ENCODE measurements at places on chromosomes 7 and 10.

DNA sequence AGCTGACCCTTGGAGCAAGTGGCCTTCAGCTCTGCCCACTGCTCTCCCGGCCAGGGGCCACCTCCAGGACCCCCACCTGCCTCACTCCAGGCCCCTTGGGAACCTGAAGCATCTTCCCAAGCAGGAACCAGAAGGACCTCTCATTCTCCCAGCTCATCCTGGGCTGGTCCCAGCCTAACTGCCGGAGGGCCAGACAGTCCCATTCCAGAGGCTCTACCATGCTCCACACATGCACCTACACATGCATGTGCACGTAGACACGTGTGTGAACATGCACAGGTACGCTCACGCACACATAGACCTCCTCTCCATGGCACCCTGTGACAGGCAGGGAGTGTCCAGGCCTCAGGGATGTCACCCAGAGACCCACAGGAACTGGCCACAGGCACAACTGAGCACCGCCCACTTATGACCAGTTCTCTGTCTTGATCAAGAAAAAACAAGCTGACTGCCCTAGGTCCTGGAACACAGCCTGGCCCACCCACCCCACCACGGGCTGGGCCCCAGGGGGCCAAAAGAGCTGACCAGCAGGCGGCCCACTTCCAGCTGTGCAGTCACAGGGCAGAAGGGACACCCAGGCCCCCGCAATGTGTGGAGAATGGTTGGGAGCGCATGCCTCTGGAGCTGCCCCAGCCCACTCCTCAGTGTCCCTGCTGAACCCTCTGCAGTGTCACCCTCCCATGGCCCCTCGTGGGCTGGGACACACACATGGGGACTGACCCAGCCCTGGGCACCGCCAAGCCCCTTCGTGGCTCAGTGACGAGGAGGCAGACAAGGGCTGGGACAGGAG, 43.4 kb downstream of the CAMK2B start:
- DNase-seq: no peak

DNA sequence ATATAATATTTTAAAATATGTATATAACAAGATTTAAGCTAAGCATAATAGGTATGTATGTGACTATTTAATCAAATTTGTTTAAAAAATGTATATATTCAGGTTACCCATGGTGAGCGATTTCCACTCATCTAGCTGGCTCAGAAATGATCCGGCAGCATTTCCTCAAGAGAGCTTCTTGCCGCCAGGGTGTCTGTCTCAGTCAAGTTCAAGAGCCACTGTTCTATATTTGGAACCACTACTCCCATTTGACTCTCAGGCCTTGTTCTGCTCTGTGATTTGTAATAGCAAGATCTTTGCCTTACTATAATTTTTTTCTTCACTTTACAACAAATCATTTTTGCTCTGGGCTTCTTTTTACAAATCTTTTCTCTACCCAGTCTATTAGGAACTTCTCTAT, 48.7 kb upstream of the CNTNAP2 start:
- DNase-seq: no peak

GRCh38 chr7:106257752-106258151, 27.0 kb downstream of the NAMPT start:
- DNase-seq: no peak

DNA sequence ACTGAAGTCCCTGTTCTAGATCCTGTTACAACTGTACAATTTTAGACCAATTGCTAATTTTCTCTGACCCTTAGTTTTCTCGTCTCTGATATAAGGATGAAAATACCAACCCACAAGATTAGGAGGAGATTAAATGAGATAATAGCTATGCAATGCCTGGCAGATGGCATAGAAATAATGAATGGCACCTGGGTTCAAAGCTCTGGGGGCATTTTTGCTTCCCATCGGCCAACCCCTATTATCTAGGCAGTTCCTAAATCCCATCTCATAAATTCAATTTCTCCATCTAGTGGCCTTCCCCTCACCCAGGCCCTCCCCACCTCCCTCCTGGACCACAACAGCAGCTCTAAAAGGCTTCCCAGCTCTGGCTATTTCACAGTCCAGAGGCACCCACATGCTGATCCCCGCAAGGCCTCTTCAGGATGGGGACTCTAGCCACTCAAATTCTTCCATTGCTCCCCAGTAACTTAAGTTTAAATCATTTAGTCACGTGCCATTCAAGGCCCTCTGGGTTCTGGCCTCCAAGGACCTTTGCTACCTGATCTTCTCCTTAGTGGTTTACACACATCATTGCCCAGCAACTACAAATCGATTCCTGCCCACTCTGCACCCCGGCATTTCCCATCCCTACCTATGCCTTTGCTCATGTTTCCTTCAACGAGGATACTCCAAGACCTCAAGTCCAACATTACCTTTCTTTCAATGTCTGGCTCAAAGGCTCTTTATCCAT, 202.4 kb upstream of the KLF14 start:
- no peak for DNase-seq

- DNase-seq: no peak
These were observed 93.5 kb upstream of the LYZL2 start for GRCh38 chr10:30722956-30723620.

DNA sequence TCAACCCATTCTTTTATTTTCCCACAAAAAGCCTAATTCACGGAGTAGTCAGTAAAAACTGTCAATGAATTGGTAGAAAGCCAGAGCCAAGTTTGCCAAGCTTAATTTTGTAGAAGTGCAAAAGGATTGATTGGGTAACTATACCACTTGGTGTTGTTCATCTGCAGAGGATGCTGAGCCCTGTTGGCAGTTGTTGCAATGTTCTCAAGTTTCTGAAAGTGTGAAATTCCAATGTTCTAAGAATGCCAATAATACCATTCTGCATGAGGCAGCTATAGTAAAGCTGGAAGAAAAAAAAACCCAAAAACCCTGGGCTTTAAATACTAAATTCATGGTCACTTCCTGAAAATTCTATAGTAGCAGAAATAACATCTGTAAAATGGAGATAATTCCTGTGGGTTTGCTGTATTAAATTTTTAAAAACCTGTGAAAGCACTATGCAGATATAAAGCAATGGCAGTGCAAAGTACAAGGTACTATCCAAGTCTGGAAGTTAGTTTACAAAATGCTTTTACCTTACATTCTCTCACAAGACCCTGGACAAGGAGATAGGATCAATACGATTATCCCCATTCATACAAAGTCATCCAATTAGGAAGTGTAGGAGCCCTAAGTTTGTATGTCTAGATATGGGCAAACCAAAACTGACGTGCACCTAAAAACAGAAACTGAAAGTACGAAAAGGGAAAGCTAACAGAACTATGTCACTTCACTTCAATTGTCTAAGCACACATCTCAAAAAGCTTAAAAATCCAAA, 6.0 kb upstream of the PON1 start:
- DNase-seq: peak; percentile 40

DNA sequence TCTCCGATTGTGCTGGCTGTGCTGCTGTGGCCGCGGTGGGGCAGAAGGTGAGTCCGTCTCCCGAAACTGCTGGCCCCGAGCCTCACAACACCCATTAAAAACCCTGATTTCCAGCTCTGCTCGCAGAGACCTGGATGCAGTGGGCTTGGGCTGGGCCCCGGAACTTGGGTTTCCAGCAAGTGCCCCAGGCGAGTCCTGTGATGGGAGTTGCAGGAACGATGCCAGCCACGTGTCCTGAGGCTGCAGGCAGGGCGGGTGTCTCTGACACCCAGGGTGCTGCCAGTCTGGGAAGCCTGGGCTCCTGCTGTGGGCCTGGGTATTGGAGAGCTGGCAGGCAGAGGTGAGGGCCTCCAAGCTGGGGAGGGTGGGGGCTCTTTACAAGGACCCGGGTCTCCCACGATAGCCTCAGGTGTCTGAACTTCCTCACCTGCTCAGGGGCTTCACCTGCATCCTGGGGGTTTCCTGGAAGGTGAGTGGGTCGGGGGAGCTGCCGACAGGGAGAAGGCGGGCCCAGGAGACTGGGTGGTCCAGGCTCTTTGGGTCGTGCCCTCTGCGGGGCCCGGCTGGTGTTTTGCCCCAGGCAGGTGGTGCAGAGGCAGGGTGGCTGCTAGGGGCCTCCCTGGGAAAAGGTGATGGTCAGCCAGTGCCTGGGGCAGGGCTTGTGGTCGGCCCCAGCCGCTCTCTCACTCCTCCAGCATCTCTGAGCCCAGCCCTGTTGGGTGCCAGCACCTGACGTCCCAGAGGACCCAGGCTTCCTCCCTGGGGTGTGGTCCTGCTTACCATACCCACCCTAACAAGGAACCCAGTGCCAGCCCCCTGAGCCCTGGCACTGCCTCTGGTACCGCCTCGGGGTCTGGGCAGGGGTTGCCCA, 180.3 kb downstream of the DNAJB6 start:
- DNase-seq: no peak

GRCh38 chr7:42567051-42567450, 330.0 kb upstream of the GLI3 start:
- DNase-seq: no peak

- no peak for DNase-seq
These were observed 20.8 kb downstream of the WDFY4 start for GRCh38 chr10:48705401-48705938.

GRCh38 chr10:6409971-6410643, 170.0 kb downstream of the PRKCQ start:
- DNase-seq: peak; percentile 67

GRCh38 chr10:72272689-72273409, 875 bp upstream of the DDIT4 start:
- no peak for DNase-seq

- DNase-seq: no peak
These were observed 693.1 kb downstream of the PARD3 start for GRCh38 chr10:34121781-34122622.

DNA sequence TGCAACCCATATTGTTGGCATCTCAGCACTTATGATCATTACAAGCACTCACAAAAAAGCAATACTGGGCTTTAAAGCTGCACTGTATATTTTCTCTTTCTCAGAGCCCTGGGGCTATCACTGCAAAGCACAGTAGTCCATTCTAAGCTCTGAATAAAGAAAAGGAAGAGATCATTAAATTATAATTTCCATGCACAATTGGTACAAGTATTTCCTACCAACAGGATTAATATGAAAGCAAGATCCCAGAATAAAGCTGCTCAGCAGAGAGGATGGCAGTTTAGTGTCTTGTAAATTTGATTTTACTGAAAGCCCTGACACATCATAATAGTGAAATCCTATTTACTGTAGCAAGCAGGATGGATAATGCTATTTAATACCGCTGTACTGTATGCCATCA, 205.3 kb downstream of the CHCHD3 start:
- DNase-seq: no peak

- no peak for DNase-seq
These were observed 42.5 kb downstream of the ZCCHC24 start for GRCh38 chr10:79402951-79403350.

DNA sequence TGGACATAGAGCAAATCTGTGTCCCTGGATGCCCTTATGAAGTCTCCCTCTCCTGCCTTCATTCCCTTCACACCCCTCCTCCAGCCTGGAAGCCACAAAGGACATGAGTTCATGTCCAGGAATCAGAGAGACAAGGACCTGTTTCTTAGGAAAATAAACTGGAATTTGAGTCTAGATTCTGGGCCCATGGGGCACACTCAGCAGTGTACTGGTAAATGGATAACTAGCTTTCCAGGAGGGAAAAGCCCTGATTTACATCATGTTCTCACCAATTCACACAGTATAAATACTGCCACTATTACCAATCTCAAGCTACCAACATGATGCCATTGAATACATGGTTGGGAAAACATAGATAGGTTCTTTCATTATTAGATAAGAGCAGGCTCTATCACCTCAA, 9.9 kb downstream of the FAM237B start:
- no peak for DNase-seq

DNA sequence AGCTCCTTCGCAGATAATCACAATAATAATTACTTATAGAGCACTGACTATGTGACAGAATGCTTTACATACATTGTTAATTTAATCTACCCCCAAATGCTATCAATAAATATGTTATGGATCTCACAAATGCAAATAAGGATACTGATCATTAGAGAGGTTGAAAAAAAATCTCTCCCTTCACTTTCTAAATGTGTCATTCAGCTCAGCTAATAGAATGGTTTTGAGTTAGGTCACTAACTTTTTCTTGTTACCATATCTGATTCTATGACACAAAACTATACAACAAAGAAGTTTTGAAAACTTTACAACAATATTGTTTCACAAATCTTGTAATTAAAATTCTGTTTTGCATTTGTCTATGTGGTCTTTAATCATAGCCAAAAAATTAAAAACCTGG, 17.4 kb downstream of the NEUROD6 start:
- DNase-seq: no peak

- no peak for DNase-seq
These were observed 840.3 kb downstream of the CNTNAP2 start for GRCh38 chr7:146956853-146957252.

- no peak for DNase-seq
These were observed 1.8 kb upstream of the PYROXD2 start for GRCh38 chr10:98416606-98417388.

DNA sequence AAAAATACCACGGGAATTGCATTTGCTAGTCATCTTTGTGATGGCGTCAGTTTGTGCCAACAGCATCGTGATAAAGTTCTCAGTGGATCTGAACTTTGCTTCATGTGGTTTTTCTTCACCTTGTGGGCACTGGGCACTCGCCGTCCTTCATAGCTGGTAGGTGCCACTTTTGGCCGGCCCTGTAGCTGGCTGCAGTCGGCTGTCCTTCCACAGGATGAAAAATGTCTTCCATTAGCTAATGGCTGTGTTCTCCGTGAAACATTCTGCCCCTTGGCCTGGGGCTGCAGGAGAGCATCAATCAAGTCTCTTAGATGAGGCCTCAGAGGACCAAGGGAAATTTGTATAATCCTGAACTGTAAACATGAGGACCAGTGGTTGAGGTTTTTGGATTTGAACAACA, 145.3 kb downstream of the DYNC1I1 start:
- no peak for DNase-seq

- DNase-seq: no peak
These were observed 29.3 kb downstream of the TNS3 start for GRCh38 chr7:47552621-47553020.

DNA sequence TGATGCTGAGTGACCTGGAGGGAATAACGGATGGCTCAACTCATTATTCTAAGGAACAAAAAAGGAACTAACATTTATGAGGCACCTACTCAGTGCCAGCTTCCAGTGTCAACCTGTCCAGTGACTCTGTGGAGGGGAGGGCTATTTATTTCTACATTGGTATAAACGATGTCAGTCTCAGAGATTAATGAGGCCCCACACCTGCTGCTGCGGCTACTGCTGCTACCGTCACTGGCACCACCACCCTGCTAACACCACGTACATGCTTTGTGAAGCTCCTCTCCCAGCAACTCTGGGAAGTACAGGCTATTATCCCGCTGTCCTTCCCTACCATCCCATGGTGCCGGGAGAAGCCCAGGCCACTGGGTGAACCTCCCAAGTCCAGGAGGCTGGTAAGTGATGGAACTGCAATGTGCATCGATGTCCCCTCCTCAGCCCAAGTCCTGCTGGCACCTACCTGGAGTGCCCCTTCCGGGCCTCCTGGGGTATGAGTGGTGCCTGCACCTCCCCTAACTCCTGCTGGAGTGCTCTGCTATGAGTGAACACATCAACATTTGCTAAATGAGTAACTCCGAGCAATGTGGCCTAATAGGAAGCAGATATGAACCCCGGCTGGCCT, 101.5 kb downstream of the ARHGAP22 start:
- DNase-seq: no peak

- no peak for DNase-seq
These were observed 129.1 kb downstream of the THSD7A start for GRCh38 chr7:11702938-11703337.

- peak; percentile 25 for DNase-seq
These were observed 250.0 kb upstream of the KLF6 start for GRCh38 chr10:4034907-4035598.

GRCh38 chr7:102817616-102818573, 69.1 kb downstream of the FAM185A start:
- DNase-seq: no peak

All from CD4-positive, alpha-beta T cell treated with Interleukin-15 for 4 hours (primary cell).